ENCODE measurements at places on chromosomes 2 and 18.

DNA sequence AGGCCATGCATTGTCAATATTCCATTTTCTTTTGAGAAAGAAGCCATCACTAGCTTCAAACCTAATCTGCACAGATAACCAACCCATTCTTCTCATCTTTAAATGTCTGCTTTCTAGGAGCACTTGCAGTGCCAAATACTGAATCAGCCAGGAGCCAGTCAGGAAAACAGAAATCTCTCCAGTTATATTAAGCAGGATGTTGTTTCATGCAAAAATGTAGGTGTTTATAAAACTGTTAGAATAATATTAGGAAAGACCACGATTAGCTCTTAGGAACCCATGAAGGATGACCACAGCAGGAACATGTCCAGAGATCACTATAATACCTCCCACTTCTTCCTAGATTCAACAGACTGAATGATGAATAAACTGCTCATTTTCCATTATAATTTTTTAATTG, 86.0 kb downstream of the TTC32 start:
- DNase-seq: no peak

GRCh38 chr2:189159273-189159672, 20.3 kb downstream of the COL5A2 start:
- DNase-seq: no peak

GRCh38 chr18:43627848-43628530, 350.7 kb upstream of the SYT4 start:
- no peak for DNase-seq

DNA sequence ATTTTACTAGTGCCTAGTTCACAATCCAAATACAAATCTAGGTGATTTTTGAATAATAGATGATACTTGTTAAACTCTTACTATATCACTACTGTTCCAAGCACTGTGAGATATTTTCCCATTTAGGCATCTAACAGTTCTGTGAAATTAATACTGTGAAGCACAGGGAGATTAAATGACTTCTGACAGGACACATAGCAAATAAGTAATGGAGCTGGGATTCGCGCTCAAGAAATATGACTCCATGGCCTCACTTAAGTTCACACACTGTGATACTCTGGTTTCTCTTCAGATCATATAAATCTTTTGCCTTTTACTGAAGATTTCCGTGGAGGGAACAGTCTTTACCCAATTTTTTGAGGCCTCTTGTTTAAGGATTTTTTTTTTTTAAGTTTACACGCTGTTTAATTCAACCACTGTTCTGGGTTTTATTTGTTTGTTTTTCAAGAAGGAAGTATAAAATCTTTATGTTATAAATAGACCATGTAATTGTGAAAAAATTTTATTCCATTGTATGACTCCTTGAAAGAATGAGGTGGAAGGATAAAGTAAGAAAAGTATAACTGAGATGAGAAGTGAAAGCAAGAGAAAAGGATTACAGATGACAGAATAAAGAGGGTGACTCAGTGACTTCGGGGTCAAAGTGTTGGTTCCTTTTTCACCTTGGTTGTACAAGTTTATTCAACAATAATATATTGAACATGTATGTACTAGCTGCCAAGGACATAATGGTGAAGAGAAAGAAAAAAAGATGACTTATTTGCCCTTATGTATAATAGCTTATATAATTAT, 30.2 kb downstream of the RBM45 start:
- DNase-seq: no peak

DNA sequence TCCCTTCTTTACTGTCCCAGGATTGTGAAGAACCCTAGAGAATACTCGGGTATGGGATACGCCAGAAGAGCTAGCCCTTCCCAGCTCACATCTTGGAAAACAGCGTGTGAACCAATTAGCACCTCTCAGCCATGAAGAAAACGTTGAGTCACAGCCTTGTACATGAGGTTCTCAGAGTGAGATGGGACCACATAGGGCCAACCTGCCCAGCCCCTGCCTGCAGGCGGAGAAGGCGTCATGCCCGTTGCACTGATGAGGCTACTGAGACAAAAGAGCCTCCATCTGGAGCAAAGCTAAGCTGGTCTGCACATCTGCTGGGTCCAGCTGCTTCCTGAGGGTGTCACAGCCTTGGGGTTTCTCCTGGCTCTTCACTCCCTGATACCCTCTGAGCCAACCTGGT, 92.2 kb downstream of the LBH start:
- DNase-seq: no peak

DNA sequence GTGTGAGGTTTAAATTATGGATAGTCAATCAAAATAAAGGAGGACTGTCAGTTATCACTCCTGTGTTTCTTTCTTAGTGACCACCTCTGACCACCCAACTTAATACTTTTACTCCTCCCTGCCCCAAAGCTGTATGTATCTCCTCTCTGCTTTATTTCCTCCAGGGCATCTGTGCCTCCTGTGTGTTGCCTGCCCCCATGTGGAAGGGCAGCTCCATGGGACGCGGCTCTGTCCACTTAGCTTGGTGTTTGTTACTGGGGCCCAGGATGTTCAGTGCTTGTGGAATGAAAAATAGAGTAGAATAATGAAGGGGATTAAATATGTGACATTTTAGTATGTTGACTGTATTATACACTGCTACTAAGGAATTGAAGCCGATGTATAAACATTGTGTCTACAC, 9.8 kb downstream of the ACP1 start:
- DNase-seq: no peak

GRCh38 chr2:220948579-220948978, 623.5 kb downstream of the EPHA4 start:
- DNase-seq: no peak

GRCh38 chr2:15754703-15755099, 163.0 kb downstream of the DDX1 start:
- DNase-seq: no peak

GRCh38 chr2:126614524-126615227, 41.3 kb upstream of the GYPC start:
- DNase-seq: no peak

DNA sequence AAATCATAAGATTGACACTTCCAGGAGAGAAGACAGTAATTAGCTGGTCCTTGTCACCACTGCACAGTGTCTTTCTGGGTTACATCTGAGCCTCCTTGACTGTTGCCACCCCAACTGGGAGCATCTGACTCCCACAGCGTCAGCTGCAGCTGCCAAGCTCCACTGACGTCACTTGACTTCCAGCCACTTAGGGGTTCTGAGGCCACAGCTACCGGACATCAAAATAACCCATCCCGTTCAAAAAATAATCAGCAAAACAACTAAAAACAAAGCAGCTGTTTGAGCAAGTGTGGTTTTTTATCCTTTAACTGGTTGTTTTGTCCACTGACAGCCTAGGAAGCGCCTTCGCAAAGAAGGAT, 206.5 kb upstream of the AGAP1 start:
- no peak for DNase-seq

- DNase-seq: no peak
These were observed 64.4 kb downstream of the COL5A2 start for GRCh38 chr2:189115126-189115525.

- no peak for DNase-seq
These were observed 240.5 kb upstream of the MYT1L start for GRCh38 chr2:2571301-2572150.

DNA sequence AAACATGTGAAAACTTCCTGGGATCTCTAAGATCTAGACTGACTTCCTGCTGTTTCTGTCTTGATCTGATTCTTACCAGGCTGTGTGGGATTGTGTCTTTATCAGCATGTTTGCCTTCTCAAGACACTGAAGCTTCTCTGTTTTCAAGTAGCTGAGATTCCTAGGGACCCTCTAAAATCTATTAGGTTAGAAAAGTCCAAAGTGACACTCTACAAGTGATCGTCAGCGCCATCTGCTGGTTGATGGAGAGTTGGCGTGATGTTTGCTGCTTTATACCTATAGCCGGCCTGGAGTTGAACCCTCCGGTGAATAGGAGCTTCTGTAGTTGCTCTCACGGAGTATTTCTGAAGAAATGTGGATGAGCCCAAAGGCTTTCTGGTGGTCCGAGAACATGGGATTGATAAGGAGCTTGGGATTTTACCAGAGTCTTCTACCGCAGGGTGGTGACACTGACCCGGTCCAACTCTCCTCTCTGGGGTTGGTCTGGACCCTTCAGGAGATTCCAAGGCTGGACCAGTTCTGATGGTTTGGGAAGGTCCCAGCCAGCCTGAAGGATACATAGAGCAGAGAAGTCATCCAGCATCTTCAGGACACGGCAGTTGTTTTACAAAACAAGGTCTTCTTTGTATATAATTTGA, 96.0 kb upstream of the TTC39C start:
- peak; percentile 70 for DNase-seq

DNA sequence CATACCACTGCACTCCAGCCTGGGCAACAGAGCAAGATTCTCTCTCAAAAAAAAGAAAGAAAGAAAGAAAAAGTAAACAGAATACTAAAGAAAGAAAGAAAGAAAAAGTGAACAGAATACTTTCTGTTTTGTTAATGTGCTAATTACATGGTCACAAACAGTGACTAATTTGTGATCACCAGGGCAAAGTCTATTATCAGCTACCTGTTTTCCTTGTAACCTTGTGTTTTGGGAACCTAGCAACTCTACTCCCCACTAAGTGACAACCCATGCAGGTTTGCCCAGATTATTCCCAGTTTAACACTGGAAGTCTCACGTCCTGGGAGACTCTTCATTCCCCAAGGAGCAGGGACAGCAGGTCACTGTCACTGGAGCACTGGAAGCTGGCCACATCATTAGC, 16.7 kb upstream of the UGT1A9 start:
- no peak for DNase-seq

DNA sequence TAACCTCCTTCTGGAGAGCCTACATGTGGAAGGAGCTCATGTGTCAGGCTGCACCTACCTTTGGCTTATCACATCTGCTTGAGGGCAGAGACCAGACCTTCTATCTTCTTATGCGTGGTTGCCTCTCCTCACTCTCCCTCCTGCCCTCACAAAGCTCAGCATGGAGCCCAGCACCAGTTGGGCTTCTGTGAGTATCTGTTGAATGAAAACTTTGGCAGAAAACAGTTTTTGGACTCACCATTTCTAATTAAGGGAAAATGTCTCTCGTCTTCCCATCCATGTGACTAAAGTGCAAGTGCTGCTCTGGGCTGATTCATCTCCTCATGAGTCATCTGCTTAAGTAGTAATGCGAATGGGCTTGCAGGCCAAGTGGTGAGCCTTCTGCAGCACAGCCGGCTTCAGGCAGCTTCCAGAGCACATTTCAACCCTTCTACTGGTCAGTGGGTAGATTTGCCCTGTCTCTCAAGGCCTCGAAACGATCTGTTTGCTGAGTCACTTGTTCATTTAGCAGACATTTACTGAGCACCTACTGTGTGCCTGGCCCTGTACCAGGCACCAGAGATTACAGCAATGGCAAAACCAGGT, 102.6 kb downstream of the VSNL1 start:
- no peak for DNase-seq

- no peak for DNase-seq
These were observed 1044.3 kb upstream of the KLHL29 start for GRCh38 chr2:22340716-22341115.

GRCh38 chr2:41736105-41736567, 311.7 kb upstream of the PKDCC start:
- no peak for DNase-seq

DNA sequence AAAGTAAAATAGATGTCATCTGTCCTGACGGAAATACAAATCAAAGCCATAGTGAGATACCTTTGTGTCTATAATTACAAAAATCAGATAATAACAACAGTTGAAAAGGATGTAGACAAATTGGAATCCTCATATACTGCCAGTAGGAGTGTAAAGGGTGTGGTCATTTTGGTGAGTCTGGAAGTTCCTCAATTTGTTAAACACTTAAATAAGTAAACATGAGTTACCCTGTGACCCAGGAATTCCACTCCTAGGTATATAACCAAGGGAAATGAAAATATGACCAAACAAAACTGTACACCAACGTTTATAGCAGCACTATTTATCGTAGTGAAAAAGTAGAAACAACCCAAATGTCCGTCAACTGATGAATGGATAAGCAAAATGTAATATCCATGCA, 24.0 kb downstream of the R3HDM1 start:
- no peak for DNase-seq

GRCh38 chr2:54957321-54957999, 92.8 kb downstream of the RTN4 start:
- DNase-seq: no peak

GRCh38 chr2:213119061-213119809, 32.2 kb downstream of the IKZF2 start:
- DNase-seq: no peak

- DNase-seq: no peak
These were observed 306.6 kb downstream of the PTH2R start for GRCh38 chr2:208713066-208713745.

- no peak for DNase-seq
These were observed 185.5 kb upstream of the DOK6 start for GRCh38 chr18:69215161-69215560.

- DNase-seq: no peak
These were observed 21.5 kb downstream of the RND3 start for GRCh38 chr2:150465703-150466569.

GRCh38 chr2:237137626-237138323, 52.1 kb downstream of the COPS8 start:
- DNase-seq: no peak

DNA sequence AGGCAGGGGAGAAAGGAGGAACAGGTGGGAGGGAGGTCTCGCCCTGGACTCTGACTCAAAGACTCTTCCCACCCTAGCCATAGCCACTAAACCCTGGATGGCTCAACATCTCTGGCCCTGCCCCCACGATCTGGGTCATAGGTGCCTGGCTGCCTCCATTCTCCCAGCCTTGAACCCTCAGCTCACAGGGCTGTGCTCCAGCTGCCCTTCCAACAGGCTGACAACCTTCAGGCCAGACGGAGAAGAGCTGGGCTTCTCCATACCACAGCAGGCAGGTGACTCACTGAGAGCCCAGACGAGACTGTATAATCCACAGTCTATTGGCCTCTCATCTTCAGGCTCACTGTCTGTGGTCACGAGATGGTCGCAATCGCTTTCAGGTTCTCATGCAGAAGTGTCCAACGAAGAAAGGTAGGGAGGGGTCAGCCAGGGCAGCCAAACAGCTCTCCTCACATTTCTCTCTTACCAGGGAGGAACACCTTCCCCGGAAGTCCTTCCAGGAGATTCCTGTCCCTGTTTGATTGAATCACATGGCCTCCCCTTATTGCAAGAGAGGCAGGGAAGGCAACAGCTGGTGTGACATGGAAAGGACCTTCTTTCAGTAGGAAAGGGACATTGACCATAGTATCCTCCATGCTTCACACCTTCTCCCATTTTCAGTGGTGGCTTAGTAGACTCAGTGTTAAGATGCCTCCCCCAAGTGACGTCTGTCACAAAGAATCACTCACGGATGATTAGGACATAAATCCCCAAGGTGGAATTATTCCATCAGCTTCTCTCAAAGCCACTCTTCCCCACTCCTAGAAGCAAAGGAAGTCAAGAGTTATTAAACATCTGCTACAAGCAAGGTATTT, 100.1 kb downstream of the MRO start:
- DNase-seq: no peak

DNA sequence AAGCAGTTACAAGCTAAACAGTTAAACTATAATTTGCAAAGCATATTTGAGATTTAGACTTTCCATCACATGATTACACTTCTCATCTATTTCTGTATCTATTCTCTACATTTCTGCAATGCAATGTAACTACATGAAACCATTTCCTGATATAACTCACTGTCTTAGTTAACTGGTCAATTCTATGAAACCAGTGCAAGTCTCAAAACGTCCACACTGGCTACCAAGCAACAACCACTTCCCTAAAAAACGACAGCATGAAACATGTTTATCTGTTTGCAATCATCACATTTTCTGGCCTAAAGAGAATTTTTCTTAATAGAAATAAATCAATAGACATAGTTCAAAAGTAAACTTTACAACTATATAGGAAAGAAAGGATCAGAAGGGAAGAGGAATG, 17.4 kb downstream of the FECH start:
- DNase-seq: no peak

Measured in naive thymus-derived CD8-positive, alpha-beta T cell (primary cell).